ENCODE measurements at places on chromosomes 12 and 14.

DNA sequence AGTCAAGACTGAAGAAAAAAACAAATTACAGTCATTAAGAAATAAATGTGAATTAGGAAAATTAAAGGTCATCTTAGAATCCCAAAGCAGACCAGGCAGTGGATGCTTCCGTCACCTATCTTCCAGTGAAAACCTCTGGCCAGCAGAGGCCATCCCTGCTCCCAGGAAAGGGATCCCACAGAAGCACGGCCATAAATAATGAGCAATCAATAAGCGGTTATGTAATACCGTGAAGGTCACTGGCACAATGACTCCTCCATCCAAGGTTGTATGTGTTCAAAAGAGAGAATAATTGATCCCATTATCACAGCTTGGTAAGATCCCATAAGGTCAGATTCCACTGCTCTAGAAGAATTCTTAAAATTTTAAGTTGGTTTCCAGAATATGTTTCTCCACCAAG lies 85.7 kb downstream of the PPP2R5E start:
- no peak for DNase-seq

DNA sequence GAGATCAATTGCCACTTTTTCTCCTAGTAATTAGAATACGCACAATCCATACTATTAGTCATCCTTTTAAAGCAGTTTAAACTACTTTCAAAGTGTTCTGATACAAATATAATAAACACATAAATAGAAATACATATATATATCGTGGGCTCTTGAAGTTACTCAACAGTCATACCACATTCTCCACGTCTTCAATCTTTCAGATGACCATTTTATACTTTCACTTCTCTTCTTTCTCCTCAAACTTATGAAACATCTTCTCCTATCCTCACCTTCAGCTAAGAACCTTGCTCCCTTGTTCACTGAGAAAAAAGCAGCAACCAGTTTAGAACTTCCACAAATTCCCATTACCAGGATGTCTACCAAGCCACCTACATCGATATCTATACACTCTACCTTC lies 19.2 kb downstream of the CEP290 start:
- DNase-seq: no peak

DNA sequence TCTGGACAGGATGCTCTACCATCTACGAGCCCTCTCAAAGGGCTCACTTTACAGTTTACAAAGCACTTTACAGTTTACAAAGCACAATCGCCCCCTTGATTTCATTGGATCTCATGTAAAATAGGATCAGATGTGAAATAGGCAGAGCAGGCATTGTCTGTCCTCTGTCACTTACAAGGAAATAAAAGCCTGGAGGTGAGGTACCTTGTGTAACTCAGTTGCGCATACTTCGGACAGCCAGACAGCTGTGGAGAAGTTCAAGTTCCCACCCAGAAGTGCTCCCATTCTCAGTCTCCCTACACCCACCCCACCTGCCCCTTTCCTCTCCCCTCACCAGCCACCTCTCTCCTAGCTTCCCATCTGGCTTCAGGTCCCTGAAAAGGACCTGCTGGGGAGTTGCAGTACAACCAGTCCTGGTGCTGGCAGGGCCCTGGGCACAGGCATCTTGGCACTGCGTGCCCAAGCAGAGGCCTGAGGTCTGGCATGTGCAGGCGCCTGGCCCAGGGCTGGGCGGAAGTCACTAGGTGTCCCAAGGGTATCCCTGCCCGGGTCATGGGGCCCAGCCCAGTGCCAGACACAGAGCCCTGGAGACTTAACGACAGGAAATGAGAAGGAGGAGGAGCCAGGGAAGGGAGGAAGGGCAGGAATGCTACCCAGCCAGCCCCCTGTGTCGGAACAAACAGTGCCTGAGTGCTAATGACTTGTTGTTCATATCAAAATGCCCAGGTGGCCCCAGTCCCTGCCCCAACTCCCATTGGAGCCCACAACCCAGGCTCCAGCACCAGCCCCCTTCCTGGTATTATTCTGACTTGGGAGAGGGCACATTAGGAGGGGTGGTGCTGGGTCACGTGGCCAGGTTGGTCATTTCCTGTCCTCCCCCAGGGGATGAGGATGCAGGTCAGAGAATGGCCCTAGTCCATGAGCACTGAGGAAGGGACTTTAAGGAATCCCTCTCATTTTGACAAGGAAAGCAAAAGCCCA lies 5.4 kb downstream of the RAPGEF3 start:
- DNase-seq: no peak

GRCh38 chr14:67490196-67490595 lies 1.7 kb upstream of the TMEM229B start:
- DNase-seq: no peak

GRCh38 chr12:24479131-24479530 lies 469.8 kb downstream of the BCAT1 start:
- DNase-seq: no peak

DNA sequence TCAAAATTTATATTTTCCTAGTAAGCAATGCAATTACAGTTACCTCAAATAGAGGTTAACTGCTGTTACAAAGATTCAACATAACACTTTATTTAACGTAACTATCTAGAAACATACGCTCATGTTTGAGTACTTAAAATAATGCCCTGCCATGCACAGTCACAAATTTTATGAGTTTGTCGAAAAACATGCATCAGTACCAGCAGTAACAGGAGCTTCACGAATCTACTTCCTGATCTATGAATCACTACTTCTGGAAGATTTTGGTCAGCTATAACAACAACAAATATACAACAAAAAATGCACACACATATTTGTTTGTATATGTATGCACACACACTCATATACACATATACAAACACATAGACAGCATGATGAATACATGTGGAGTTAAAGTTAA lies 881.8 kb downstream of the FSCB start:
- DNase-seq: no peak

DNA sequence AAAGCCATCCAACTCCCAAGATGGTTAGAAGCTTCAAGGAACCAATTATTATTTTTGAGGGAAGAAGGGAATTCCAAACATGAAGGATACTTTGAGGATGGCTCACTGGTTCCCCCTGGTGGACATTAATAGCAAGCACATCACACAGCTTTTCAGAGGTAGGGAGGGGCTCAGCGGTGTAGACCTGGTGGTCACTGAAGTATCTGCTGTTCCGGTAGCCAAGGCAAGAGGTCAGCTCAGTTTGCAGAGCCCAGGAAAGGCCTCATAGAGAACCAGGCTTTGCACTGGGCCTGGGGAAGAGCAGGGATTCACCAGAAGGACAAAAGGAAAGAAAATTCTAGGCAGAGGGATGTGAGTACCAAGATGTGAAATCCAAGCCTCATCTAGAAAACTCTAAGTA lies 118.7 kb downstream of the KSR2 start:
- DNase-seq: no peak

DNA sequence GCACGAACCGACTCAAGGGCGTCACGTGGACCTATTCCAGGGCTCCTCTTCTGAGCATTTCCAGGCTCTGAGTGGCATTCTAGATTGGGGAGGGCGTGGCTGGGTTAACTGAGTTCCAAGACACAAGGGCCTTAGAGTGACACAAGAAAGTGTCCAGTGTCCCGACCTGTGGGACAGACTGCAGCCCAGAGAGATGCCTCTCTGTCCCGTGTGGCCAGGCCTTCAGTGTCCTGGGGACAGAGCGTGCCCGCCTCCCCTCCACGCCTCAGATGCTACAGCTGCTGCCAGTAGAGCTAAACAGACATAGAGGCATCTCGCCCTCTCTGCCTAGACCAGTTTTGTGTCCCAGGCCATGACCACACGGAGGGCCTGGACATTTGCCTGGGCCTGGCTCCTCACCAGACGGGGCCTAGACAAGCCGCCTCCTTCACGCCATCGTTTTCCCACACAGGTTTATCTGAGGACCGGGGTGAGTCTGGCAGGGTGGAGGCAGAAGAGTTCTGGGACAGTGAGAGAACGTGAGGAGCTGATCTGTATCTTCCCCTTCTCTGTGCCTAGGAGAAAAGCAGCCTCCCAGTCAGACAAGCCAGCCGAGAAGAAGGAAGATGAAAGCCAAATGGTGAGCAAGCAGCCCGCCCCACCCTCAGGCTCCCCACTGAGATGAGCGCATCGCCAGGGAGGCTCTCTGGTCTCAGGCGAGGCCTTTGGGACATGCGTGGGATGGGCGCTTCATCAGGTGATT lies 27.1 kb downstream of the DEGS2 start:
- DNase-seq: no peak
